Kidney epithelial cell (primary cell): ENCODE measurements at places on chromosomes 7 and 10. TPM values are rescaled to one million over a fixed set of nuclear protein-coding genes. Genes with fewer than 3 reads are reported as not detected.

Gene PLA2G12B
- total RNA-seq = not detected in 2 replicates

Gene ACTL6B
- not detected in 2 replicates for total RNA-seq

Gene LGI1
- total RNA-seq = not detected in 2 replicates

DNA sequence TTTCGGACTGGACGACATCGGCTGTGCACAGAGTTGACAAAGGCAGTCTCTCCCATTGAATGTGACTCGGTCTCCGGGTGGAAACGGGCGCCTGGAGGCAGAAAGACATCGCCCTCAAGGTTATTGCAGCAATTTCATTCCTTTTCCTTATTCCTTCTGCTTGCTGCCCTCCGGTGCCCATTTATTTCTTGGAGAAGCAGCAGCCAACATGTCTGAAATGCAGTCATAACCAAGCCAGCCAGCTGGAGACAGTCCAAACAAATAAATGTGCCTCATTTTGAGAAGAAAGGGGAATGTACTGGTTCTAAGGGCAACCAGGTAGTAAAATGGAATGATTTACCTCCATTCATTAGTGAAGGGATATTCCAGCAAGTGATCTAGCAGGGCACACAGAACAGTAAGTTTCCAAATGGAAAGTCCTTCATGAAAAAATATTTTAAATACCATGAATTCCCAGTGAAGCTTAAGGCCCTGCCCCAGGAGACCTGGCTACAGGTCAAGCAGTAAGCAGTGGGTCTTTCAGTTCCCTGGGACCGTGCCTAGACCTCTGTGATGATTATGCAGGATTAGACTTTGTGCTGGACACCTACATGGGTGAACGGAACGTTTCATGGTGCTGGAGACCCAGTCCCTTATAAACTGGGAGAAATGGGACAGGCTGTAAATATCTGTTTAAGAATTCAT lies 86.6 kb downstream of the ABLIM1 start:
- no peak for DNase-seq

GRCh38 chr7:30266686-30267085 lies 17.7 kb upstream of the ZNRF2 start:
- DNase-seq = no peak

DNA sequence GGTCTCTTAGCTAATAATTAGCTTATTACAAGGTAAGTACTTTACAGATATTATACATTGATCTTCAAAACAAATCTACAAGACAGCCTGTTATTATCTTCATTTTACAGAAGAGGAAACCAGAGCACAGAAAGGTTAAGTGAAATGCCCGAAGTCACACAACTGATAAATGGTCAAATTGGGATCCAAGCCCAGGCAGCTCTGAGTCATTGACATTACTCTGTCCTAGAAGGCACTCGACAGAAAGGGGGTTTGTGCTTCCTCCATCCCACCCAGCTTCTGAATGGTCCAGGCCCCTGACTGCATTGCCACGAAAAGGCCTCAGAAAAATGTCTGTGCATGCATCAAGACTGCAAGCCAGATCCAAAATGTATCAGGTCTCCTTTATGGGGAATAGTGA lies 81.3 kb upstream of the ZNF438 start:
- no peak for DNase-seq

DNA sequence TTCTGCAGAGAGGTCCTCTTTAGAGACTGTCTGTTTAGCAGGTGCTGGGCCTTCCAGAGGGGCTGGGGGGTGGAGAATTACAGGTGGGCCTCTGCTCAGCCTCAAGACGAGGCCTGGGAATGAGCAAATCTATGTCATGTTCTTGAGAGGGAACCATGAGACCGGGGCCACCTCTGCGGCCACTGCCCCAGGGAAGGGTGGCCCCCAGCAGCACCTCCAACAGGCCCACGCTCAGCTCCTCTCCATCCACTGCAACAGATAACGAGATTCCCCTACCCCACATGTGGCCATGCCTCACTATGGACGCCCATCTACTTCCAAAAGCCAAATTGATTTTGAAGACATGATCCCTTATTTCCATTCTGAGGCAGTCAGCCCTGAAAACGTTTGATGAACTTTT lies 176.9 kb downstream of the TCERG1L start:
- DNase-seq = no peak

GRCh38 chr7:127704211-127704610 lies 52.2 kb downstream of the SND1 start:
- peak; percentile 28 for DNase-seq

DNA sequence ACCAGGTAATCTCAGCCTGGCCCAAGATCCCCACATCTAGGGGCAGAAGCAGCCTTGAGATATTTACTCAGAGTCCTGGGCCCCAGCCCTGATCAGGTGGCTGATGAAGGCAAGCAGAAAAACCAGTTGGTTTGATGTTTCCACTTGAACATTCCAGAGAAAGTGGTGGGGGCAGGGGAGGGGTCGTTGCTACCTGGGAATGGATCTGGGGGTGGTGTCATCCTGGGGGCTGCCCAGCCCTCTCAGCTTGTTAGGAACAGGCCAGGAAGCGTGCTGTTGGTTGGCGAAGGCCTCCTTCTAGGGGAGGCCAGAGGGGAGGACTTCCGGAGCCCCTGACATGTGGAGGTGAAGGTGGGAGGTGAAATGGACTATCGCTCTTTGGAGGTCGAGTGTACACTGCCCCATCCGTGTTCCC lies 3.7 kb upstream of the ABHD11 start:
- DNase-seq = no peak

DNA sequence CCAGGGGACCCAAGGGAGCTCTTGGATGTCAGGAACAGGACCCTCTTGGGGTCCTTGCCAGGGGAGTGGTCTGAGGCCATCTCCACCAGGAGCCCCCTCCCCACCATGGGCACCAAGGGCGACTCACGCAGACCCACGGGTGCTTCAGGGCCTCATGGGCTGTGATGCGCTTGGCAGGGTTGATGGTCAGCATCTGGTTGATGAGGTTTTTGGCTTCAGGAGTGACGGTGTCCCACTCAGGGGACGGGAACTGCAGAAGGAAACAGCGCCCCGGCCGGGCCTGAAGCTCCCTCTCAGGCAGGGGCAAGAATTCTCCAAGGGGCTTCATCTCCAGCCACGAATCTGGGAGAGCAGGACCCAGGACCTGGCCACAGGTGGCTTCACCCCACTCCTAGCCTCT lies 41.3 kb downstream of the YKT6 start:
- no peak for DNase-seq

DNA sequence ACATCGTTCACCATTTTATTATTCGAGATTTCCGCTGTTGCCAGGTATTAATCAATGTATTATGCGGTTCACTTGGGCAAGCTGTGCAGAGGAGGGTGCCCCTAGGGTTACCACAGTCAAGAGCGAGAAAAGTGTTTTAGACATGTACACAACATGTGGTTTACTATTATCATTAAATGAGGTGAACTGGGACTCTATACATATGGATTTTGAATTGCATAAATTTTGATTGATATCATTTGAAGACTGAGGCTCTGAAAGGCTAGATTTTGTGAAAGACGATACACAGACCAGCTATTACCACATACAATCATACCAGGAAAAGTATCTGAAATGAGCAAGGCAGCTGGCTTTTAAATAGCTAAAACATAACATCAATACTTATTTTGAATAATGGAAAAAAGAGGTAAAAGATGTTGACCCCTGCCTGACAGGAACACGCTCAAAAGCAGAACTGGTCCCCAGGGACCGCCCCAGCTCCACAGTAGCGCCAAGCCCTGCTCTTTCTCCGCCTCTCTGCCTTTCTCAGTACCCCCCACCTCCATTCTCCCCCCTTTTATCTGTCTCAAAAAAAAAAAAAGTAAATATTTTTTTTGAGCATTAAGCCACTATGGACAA lies 413.4 kb upstream of the MKI67 start:
- DNase-seq = no peak

DNA sequence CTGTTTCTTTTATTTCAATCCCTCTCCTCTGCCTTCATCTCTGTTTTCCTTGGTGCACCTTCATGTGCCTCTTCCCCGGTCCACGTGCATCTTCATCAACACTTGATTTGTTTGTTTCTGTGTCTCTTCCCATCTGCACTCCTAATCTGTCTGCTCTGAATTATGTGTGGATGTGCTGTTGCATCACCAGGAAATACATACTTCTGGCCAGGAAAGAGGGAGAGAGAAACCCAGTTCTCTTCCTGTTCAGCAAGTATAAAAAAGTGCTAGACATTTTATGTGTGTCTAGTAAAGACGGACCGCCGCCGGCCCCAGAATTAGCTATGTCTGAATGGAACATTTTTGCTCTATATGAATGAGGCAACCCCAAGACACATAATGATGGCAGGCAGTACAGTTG lies 93.8 kb downstream of the CALD1 start:
- DNase-seq = no peak

GRCh38 chr10:100812978-100813377 lies 67.6 kb downstream of the PAX2 start:
- no peak for DNase-seq

DNA sequence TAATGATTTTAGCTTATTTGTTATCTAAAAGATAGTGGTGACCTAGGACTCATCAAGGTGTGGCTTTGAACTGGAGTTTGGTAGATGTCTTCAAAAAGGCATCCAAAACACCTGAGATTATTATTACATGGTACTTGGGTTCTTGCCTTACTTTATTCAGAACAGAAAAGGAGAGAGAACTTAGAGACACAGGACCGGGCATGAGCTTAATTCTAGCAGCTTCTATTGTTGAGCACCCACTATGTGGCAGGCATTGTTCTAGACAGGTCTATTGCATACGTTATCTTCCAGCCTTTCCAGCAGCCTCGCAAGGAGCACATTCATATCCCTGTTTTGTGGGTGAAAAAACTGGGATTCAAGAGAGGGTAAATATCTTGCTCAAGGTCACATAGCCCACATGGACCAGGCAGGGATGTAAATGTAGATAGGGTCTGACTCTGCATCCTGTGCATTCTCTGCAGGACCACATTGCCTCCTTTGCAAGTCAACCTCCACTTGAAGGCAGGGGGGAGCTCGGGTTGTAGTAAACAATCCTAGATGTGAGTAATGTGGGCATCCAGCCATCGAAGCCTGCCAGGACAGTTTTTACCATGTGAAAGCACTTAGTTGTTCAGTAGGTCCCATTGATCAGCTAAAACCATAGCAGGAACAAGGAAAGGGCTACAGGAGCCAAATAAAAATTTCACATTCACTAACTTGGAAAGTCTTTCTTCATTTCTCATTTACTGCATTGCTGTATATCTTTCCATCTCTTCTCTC lies 551.4 kb downstream of the LRMDA start:
- no peak for DNase-seq
